Nephron progenitor cell (in vitro differentiated cells): ENCODE measurements at places on chromosomes 4 and X.

- DNase-seq = no peak
Observed at GRCh38 chr4:91746551-91746950, 557.2 kb upstream of the GRID2 start.

DNA sequence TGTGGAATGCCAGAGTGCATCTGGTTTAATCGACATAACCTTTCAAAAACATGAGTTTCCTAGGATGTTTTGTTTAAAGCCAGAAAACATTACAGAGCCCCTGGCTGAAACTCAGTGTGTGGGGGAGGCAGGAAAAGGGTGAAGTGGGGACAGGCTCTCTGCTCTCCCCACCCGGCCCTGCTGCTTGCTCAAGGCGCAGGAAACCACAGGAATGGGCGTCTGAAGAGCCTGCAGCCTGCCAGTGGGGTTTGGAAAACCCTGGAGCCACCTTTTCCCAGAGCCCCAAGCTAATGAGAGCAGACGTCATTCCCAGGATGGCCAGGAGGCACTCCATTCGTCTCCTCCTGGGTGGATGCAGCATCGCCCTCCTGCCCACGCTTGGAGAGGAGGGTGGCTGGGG, 240.6 kb downstream of the AFAP1 start:
- DNase-seq = no peak

GRCh38 chr4:154084864-154085263, 296.0 kb upstream of the SFRP2 start:
- DNase-seq = no peak

DNA sequence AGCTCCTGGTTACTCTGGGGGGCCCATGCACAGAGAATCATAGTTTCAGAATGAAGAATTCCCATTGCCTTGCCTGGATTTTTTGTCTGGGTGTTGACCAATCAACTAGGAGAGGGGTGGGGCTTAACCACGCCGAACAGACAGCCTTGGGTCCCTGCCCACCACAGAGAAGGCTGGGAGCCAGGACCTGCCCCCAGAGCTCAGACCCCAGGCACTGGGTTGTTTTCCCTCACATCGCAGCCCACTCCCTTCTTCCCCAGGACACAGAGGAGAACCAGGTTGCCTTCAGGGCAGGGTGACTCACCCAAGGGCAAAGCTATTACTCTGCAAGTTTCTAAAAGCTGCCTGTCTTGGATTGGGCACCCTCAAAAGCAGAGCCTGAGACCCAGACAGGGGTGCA, 23.3 kb upstream of the CRMP1 start:
- no peak for DNase-seq

- no peak for DNase-seq
Observed at GRCh38 chr4:6535706-6536105, 39.3 kb upstream of the MAN2B2 start.
